Right ventricle myocardium inferior (tissue), 1 donor: ENCODE measurements at places on chromosomes 2 and 18. TPM values are rescaled to one million over a fixed set of nuclear protein-coding genes. Genes with fewer than 3 reads are reported as not detected.

DNA sequence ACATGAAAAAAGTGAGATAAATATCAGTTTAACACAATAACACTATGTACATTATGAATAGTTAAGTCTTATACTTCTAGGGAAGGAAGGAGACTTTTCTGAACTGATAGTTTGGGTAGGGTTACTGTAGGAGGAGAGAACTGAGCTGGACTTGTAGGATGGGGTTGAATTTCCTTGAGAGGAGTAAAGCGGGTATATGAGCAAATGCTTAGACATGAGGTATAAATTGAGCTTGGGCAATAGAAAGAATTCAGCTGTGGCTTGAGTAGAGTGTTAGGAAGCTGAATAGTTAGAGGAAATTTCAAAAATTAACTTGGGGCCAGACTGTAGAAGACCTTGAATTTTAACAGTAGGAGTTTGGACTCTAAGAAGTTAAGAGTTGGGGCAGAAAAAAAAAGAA lies 45.1 kb downstream of the LCLAT1 start:
- DNase-seq: no peak

DNA sequence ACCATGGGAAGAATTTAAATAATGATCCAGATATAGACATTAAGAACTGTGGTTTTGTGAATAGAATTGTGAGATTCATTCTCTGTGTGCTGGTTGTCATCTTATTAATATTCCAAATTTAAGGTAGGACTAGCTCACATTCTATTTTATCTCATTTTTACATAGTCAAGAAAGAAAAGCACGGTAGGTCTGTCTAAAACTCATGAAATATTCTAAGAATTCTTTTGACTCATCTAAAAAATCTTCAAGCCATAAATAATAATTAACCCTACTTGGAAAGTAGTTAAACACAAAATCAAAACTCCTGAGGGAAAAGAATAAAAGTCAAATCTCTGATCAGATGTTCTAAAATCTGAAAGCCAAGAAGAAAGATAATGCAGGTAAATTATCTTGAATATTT lies 388.8 kb upstream of the CHAC2 start:
- DNase-seq: no peak

GRCh38 chr18:48949606-48950535 lies 894 bp downstream of the SMAD7 start:
- peak; percentile 76 for DNase-seq

DNA sequence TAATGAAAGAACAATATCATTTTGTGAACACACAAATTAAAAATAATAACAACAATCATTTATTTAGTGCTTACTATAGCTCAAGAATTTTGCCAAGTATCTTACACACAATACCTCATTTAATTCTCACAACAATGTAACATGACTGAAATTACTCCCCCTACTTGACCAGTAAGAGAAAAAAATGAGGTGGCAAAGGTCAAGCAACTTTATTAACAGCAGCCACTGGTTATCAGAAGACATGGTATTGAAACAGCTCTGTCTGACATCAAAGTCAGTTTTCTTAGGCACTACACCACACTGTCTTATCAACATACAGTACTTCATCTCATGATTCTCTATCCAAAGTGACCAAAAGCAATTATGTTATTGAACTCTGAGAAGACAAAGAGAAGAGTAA lies 389.4 kb downstream of the ZEB2 start:
- no peak for DNase-seq

GKN2 gene
- not detected for total RNA-seq

DNA sequence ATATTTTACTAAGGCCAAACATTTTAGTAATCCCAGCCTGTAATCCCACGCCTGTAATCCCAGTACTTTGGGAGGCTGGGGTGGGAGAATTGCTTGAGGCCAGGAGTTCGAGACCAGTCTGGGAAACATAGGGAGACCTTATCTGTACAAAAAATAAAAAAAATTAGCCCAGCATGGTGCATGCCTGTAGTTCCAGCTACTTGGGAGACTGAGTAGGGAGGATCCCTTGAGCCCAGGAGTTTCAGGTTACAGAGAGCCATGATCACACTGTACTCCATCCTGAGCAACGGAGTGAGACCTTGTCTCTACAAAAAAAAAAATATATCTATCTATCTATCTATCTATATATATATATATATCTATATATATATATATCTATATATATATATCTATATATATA lies 19.1 kb downstream of the KLHL23 start:
- no peak for DNase-seq

- no peak for DNase-seq
Measured at GRCh38 chr2:15874321-15874720, 66.0 kb upstream of the MYCN start.

- no peak for DNase-seq
Measured at GRCh38 chr2:2846332-2847208, 515.5 kb upstream of the MYT1L start.

SERPINB10 gene
- total RNA-seq: not detected

UPP2 gene
- not detected for total RNA-seq

GRCh38 chr2:197538412-197538811 lies 22.5 kb downstream of the MOB4 start:
- no peak for DNase-seq

DNA sequence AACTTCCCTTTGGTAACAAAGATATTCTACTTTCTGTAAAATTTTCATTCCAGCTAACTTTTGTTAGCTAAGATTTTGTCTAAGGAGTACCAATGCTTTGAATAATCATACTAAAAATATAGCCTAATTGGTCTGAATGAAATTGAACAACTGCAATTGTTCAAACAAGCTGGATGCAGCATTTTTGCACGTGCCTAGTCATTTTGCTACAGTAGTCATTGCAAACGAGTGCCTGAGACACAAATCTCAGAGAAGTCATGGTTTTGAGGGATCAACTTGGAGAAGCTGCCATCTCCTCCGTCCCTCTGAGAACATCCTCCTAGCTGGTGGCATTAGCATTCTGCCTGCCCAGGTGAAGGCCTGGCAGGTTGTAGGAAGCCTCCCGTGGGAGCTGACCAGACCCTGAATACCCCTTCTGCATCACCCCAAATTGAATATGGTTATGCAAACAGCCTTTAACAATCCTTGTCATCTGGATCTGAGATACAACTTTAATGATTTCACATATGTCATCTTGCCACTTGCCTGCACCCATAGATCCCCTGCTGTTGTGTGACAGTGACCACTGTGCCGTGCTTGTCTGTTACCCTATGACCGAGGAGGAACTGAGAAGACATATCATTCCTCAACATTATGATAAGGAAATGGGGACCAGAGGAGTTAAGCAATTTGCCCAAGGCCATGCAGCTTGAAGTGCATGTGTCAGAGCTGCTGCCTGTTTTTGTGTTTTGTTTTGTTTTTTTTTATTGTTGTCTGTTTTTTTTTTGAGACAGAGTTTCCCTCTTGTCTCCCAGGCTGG lies 29.1 kb upstream of the MGAT4A start:
- DNase-seq: no peak

DNA sequence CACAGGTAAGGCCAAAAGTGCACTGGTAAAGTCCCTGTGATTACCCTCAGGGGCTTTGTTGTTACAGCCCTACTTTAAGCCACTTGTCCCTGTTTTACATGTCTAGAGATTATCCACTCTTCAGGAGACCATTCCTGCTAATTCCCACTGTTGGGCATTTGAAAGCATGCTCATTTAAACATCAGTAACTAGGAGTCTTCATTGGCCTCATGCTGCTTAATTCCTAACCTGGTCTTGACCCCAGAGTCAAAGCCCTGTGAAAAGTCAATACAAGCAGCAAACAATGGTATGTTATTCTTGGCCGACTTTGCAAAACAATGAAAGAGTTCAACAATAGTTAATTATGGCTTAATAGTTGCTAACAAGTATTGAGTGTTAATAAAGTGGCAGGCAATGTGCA lies 23.2 kb downstream of the AFF3 start:
- no peak for DNase-seq

GRCh38 chr2:217877866-217878265 lies 124.9 kb downstream of the TNS1 start:
- peak; percentile 58 for DNase-seq

ABCG5 gene
- total RNA-seq: not detected

DNA sequence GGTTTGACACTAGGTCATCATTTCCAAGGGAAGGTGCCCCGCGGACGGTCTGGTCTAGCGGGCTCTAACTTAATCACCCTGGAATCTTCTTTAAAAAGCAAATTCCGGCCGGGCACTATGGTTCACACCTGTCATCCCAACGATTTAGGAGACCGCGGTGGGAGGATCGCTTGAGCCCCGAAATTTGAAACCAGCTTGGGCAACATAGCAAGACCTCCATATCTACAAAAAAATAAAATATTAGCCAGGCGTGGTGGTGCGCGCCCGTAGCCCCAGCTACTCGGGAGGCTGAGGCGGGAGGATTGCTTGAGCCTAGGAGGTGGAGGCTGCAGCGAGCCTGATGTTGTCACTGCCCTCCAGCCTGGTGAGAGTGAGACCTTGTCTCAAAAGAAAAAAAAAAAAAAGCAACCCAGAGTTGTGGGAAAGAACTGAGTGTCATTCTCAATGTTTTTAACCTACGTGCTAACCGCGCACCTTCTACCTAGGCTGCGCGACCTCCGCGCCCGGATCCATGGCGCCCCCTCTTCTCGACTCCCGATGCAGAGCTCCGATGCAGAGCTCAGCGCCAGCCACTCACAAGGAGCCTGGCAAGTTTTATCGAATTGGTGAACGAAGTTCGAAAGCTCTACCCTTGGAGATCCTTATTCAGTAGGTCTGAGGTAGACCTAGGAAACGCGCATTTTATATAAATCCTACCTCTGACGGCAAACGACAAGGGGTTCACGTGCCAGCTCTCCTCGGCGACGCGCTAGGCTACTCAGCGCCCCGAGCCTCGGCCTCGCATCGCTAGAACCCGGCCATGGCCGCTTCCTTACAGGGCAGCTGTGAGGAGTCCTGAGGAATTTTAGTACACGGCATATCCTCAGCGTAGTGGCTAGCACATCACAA lies 888 bp upstream of the TWSG1 start:
- peak; percentile 72 for DNase-seq

LIMS3 gene
- 5.3 TPM for total RNA-seq

DNA sequence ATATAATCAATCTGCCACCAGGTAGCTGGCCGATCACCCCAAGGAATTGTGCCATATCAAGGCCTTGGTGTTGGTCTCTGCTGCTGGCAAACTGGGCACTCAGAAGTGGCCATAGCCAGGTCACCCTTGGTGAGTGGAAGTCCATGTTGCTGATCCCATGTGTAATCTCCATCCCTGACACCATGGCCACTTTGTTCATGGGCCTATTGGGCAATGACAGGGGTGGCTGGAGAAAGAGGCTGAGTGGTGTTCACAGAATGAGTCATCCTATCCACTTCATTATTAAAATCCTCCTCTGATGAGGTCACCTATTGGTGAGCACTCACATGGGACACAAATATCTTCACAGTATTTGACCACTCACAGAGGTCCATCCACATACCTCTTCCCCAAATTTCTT lies 26.7 kb upstream of the CD226 start:
- DNase-seq: no peak

DNA sequence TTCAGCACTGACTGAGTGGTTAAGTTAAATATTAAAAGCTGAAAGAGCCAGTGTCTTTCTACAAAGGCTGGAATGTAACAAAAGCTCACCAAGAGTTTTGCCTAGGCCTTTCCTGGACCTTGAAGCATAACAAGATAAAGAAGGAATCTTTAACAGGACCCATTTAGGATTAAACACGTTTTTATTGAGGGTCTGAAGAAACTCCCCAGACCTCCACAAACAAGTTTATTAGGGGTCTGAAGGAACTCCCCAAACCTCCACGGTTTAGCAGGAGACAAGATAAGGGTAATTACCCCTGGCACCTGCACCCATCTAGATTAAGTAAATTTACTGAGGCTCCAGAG lies 104.0 kb downstream of the ACAA2 start:
- no peak for DNase-seq

DHX57 gene
- total RNA-seq: 7.8 TPM

DNA sequence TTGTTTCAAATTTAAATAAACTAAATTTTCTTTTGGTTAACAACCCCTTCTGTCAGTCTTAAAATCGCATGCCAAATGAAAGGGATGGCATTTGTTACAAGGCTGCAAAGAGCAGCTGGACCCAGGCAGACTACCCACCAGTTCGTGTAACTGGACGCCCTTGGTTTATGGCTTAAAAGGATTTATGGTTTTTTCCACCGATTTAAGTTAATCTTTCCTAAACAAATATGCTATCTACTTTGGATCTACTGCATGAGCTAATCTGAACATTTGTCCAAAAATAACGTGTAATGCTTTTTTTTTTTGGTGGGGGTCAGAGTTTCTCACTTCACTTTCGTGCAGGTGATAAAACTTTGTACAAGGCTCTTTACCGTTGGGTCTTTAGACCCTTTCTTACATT lies 62.9 kb downstream of the DIS3L2 start:
- no peak for DNase-seq
